T-cell (primary cell): ENCODE measurements at places on chromosomes 7 and 10.

DNA sequence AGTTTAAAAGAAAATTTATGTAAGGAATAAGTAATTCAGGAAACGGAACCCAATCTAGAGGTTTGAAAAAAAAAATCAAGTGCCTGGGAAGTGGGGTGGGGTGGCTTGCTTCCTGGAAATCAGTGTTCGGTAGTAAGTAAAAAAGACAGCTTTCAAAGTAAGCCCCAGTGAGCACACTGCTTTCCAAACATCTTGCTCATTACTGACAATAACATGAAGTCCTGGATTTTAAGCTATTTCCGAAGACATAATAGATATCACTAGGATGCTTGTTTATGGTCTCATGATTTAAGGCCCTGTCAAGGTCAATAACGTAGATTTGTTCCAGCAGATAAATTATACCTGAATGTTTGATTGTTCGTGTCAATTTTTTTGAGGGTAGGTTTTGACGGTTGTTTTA is 1.3 kb downstream of the STAMBPL1 start:
- no peak for DNase-seq

DNA sequence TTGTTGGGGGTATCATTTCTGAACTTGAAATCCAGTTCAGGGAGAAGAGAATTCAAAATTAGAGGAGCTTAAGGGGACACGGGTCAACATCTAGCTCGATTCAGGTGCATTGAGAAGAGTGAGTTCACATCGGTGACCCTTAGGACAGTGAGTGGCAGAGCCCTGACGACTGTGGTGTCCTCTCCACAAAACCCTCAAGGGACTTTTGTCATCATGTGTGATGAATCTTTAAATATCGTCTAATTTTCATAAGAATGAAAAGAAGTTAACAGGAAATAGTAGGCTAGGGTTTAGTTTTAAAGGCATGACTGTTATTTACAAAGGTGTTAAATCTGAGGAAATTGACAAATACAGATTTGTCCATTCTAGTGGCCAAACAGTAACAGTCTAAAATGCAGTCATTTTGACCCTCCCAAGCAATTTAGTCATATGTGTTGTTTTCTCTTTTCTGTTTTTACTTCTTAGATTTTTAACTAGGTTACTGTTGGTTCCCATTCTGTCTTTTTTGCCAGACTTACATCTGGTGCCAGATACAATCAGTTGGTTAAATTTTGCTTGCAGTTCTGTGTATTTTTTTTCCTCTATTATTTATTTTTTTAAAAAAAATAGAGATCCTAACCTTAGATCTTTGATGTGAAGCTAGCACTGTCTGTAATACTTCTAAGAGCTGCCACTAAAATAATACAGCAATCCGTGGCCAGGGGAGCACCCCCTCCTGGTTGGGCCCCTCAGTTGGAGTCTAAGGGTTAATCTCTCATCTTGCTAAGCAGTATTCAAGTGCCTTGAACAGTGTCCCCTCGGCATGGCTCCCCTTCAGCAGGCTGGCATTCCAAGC is 34.9 kb upstream of the SH2B2 start:
- DNase-seq: no peak

- no peak for DNase-seq
Measured at GRCh38 chr7:46930366-46930765, 651.5 kb downstream of the TNS3 start.

DNA sequence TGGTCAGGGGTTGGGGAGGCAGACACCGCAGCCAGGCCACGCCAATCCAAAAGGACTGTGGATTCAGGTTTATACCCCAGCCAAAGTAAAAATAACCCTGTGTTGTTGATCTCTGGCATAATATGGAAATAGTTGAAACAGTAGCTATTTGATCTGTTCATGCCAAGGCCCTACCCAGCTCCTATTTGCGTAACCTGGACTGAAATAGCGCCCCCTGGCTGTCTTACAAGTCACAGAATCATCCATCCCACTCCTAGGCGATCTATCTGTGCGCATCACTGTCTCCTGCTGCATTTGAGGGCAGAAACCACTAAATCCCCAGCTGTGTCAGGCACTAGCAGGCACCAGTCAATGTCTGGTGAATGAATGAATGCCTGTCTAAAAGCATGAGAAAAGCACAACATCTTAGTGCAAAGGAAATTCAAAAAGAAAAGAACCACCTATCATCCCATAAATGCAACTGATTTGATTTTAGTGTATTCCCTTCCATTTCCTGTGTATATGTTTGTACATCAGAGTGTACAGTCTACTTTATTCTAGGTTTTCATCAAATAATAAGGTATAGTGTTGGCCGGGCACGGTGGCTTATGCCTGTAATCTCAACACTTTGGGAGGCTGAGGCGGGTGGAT is 160.0 kb downstream of the SLIT1 start:
- no peak for DNase-seq

DNA sequence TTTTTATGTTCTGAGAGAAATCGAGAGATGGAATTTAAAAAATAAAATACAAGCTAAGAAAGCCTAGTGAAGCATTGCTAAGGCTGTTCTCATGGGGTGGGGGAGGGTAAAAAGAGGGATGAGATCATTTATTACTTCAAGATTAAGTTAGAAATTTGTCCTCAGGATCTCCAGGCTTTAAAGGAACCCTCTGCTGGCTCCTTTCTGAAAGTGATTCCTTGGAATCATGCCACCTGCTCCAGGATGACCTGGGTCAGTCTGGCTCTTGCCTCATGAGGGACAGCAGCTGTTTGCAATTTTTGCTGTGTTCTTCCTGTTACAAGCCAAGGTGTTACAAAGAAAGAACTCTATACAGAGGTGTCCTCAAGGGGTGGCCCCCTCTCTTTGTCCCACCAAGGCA is 69.8 kb downstream of the CDK1 start:
- DNase-seq: no peak

DNA sequence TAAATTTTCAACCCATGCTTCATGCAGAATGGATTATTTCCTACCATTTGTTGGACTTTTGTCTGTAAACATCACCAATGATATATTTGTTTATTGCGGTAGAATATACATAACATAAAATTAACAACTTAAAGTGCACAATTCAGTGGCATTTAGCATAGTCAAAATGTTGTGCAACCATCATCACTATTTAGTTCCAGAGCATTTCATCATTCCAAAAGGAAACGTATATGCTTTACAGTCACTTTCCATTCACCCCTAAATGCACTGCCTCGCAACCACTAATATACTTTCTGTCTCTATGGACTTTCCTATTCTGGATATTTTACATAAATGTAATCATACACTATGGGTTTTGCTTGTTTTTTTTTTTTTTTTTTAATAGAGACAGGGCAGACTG is 11.4 kb upstream of the ZNF248 start:
- no peak for DNase-seq

GRCh38 chr7:77182261-77182660 is 17.4 kb downstream of the FGL2 start:
- DNase-seq: no peak

- DNase-seq: no peak
Measured at GRCh38 chr10:9068003-9068402, 1013.5 kb downstream of the GATA3 start.

- no peak for DNase-seq
Measured at GRCh38 chr10:129911451-129912165, 52.5 kb downstream of the EBF3 start.

DNA sequence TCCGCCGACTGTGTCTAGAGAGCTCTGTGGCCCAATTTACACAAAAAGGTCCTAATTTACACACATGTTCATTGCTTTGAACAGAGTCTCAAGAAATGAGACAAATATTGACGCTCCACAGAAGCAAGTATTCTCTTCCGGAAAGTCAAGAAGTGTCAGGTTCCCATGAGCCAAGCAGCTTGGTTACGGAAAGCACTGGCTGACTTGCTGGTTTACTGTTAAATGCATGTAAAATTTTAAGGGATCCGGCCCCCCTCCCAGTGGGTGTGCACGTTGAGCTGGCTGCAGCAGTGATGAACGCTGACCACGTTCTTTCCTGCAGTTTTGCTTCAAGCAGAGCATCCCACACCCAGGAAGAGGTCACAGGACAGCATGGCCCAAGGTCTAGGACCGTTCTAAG is 76.8 kb downstream of the DIP2C start:
- DNase-seq: no peak

DNA sequence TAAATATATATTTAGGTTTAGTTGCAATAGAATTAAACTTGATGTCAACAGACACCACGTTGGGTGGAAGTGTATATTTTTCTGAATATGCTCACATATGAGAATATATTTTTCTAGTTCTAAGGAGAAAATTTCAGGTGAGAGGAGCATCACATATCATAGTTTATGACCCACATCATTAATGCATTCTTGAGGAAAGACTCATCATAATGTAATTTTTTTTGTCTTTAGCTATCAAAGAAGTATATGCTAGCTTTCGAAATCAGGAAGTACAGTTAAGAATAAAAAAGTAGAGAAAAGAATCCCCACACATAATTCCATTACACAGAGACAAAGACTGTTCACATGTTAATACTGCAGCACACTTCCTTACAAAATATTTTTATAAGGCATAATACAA is 30.4 kb downstream of the A1CF start:
- DNase-seq: no peak
